Neuronal stem cell (in vitro differentiated cells): ENCODE measurements at places on chromosomes 12 and 14.

DNA sequence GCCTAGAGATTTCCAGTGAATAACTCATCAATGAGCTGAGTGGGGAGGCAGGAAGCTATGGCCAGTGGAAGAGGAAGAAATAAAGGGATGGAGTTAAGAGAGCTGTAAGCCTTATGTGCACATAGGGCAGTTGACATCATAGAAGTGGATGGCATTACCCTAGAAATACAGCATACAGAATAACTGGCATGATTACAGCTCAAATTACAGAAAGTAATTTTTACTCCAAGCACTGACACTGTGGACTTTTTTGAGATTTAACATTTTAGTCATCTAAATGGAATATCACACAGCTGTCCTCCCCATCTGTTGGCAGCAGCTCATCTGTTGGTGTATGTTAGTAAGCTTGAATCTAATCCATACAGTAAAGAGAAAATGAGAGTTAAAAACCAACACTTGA is 5.4 kb upstream of the IPO8 start:
- DNase-seq: no peak

- no peak for DNase-seq
These were observed 8.4 kb upstream of the KRT80 start for GRCh38 chr12:52200086-52200780.

DNA sequence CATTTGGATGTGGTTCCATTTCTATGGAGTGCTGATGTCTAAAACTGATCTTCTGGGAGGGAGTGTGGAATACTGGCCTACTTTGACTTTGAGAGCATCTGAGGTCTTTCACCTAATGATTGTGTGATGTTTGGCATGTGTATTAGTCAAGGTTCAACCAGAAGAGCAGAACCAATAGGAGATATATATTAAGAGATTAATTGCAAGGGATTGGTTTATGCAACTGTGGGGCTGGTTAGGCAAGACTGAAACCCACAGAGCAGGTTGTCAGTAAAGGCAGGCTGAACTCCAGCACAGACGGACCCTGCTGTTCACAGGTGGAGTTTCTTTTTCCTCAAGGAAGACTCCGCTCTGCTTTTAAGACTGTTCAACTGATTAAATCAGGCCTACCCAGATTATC is 11.6 kb downstream of the BMAL2 start:
- DNase-seq: no peak

DNA sequence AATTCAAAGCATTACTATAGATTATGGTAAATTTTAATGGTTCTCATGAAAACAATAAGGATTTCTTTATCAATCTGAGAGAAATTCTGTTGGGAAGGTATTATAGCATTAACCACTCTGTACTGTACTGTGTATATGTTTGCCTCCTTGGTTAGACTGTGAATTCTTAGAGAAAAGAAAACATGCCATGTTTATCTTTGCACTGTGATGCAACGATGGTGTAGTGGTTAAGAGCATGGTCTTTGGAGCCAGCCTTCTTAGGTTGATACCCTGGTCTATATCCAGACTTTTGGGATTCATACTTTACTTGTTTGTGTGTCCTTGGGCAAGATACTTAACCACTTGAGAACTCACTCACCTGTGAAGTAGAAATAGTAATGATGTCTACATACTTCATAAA is 32.2 kb upstream of the NUBPL start:
- DNase-seq: no peak

DNA sequence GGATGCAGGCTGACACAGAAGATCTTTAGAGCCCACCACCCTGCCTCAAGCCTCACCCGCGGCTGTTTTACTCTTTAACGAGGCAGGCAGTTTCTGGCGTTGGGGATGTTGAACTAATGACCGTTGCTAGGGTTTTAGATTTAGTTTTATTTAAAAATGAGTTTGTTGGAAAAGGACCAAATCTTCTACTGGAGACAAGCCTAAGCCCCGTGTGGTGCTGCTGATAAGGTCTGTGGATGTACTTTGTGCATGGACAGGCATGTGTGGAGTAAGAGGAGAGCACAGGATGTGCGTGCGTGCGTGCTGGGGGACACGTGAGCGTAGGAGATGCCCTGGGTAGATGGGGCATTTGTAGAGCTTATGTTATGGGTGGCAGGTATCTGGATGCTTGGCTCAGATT is 5.7 kb downstream of the NTF3 start:
- no peak for DNase-seq

DNA sequence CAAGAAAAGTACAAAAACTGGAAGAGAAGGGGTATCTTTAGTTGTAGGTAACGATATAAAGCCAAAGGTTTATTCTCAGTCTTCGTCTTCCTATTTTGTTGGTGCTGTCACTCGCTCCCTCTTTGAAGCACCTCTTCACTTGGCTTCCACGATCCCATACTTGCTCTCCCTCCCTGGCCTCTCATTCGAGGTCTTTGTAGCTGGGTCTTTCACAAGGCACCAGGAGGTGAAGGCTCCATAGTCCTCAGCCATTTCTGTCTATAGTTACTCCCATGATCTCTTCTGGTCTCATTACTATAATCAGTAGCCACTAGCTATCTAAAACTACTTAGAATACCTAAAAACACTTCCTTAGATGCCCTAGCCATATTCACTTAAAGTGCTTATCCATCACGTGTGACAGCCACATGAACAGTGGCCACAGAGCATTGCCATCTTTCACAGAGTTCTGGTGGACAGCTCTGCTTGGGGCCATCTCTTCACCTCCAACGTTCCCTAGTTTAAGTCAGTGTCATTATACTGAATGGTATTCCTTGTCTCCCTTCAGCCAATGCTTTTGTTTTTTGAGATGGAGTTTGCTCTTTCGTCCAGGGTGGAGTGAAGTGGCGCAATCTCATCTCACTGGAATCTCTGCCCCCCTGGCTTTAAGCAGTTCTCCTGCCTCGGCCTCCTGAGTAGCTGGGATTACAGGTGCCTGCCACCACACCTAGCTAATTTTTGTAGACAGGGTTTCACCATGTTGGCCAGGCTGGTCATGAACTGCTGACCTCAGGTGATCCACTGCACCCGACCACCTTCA is 57.1 kb downstream of the ATP2A2 start:
- DNase-seq: no peak

GRCh38 chr12:120263748-120264085 is 1.8 kb downstream of the PXN start:
- no peak for DNase-seq

DNA sequence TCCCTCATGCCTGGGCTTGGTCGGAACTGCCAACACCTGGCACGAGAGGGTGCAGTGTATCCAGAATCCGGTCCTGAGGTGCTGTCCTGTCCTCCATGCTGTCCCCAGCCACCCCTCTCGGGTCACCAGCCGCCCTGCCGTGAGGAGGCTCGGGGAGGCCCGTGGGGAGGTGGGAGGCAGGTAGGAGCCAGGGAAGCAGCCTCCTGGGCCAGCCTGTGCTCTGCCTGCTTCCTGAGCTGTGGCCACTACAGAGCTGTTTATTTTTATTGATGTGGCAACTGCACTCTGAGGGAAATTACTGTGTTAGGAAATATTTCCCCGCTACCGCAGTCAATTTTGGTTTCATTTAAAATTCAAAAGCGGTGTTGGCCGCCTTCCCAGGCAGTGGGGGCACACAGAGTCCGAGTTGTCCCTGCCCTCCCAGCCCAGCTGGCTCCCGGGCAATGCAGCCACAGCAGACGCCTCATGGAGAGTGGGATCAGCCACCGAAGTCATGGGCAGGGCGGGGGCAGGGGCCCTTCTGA is 18.3 kb downstream of the NOC4L start:
- DNase-seq: no peak

GRCh38 chr12:124666722-124667259 is 99.4 kb upstream of the NCOR2 start:
- DNase-seq: no peak

- DNase-seq: no peak
These were observed 8.5 kb downstream of the LTBR start for GRCh38 chr12:6392504-6392903.

DNA sequence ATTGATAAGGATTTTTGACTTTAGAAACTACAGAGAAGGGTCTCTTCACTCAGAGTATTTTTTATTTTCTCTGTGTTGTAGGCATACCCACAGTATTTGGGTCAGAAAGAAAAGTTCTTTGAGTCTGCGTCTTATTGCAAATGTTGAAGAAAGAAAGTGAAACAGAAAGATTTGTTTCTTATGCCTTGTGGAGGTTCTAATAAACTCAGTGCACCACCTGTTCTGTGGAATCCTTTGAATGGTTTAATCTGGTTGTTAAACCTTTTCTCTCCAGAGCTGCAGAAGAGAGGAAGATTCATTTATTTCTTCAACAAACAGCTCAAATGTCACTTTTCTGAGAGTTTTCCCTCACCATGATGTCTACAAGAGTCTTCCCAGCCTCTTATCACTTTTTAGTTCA is 146.6 kb upstream of the PLEKHG7 start:
- DNase-seq: no peak

DNA sequence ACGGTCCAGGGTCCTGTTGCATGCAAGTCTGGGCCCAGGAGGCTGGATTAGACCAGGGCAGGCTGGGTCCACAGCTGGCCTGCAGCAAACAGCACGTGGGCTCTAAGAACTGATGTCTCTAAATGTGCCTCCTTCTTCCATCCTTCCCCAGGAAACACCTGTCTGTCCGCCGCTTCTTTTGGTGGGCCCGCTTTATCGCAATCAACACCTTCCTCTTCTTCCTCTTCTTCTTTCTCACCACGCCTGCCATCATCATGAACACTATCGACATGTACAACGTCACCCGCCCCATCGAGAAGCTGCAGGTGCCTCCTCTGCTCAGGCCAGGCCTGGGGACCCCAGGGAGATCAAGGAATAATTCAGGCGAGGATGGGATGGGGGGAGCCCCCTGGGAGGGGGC is 28.3 kb downstream of the NGB start:
- DNase-seq: no peak

GRCh38 chr12:114667669-114668150 is 16.3 kb downstream of the TBX3 start:
- DNase-seq: no peak

DNA sequence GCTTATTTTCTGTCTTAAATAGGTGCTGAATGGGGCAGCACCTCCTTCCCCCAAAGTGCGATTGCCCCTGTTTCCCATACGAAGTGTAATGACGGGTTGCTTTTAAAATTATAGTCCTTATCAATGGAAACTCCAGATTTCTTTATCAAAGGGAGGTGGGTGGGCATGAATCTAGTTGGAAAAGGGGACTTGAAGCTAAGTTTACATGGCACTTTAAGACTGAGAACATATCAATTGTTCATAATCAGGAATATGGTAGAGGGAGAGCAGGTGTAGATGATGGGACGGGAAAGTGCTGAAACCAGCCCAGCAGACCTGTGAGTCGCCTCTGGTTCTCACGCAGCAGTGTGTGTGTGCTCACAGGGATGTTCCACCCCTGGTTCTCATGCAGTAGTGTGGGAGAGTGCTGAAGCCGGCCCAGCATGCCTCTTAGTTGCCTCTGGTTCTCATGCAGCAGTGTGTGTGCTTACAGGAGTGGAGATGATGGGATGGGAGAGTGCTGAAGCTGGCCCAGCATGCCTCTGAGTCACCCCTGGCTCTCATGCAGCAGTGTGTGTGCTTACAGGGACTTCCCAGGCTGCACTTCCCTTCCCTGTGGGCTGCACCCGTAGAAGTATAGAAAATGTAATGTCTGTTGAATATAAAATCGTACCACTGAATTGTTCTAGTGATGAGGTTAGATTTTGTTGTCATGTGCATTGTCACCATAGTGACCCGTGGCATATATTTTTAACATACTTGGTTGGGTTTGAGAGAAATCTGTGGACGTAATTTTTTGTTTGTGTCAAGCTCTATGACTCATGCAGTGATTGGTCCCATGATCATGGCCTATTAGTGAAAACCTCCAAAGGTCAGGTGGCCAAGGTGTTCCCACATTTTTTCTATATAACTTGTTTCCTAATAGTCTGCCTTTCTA is 51.6 kb downstream of the GPATCH2L start:
- no peak for DNase-seq

DNA sequence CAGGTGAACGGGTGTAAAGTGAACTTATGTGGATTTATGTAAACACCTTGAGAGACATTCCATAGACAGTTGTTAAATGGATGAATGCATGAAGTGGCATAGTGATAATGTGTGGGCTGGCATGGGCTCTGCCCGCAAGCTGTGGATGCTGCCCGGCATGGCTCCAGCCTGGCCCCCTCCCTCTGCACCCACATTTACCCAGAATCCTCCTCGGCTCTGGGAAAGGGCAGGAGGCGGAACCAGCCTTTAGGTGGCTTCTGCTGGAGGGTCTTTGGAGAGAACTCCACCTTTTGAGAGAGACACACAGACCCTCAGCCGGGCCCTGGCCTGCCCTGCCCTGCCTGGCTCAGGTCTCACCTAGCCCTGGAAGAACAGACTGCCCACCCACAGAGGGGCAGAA is 18.7 kb downstream of the RASAL1 start:
- DNase-seq: no peak

GRCh38 chr12:113120670-113121370 is 14.7 kb downstream of the RASAL1 start:
- DNase-seq: no peak

DNA sequence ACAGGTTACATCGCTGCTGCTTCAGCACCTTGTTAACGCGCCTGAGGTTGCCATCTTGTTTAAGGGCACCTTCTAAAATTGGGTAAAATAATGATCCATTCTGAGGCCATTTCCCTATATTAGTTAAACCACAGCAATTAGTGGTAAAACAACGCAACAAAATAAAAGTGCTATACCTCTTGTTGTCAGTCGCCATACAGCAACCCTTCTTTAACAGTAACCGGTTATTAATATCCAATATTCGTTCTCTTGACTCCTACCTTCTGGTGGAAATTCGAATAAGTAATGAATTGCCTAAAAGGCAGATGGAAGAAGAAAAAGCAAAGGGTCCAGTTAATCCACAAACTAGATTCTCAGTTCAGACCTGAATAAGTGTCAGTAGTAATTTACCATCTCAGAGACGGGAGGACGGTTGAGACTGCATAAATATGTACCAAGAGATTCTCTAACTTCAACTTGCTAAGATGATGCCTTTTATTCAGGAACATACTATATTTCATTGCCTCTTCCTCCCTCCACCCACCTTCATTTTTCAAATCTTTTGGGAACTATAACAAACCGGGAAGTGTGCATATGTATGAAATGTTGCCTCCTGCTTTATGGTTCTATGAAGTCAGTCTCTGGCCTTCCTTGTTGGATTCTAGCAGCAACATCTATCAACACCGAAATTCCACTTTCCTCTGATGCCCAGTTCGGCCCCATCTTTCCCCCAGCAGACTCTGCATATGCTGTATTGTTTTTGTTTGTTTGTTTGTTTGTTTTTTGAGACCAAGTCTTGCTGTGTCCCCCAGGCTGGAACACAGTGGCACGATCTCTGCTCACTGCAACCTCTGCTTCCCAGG is 824 bp upstream of the PSMB5 start:
- no peak for DNase-seq

DNA sequence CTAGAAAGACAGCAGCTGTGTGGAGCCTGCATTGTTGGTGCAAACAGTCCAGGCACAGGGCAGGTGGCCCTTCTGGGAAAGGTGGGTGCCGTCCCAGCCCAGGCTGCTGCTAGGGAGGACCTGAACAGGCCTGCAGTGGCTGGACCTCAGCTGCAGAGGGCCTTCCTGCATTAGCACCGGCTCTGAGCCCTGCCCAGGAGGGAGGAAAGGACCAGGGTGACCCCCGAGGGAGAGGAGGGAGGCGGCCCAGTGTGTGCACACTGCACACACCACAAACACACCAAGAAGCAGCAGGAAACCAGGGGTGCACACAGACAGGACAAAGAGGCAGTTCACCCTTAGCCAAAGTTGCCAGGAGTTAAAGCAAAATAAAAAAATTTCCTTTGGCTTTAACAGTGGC is 8.0 kb upstream of the PGAM5 start:
- DNase-seq: no peak
